ENCODE measurements at places on chromosomes 11 and 22. TPM values are rescaled to one million over a fixed set of nuclear protein-coding genes. Genes with fewer than 3 reads are reported as not detected.

Gene MYO18B
- not detected for total RNA-seq

Gene CARNS1
- total RNA-seq: 0.13 TPM

Gene OPCML
- total RNA-seq: not detected

Gene TXNRD2
- total RNA-seq: 44.1 TPM

Gene ZBTB16
- total RNA-seq: 12.2 TPM

Gene VWCE
- 6.4 TPM for total RNA-seq

Gene PAFAH1B2
- 228 TPM for total RNA-seq

Gene TRIM48
- total RNA-seq: not detected

Gene IL17REL
- 0.22 TPM for total RNA-seq

Gene AIP
- 37.0 TPM for total RNA-seq

Gene OR52N5
- not detected for total RNA-seq

Gene TPBGL
- 0.07 TPM for total RNA-seq

Gene NCAM1
- total RNA-seq: 0.40 TPM

Gene SYT9
- 0.22 TPM for total RNA-seq

Gene GLYAT
- total RNA-seq: not detected

Gene STK33
- 1.1 TPM for total RNA-seq

Gene GGT5
- 2.3 TPM for total RNA-seq

Gene YAP1
- 57.7 TPM for total RNA-seq

Gene LDHA
- 1,360 TPM for total RNA-seq

Gene GAS2
- total RNA-seq: 1.3 TPM

Gene USP2
- total RNA-seq: 0.13 TPM

Gene FOSL1
- 41.6 TPM for total RNA-seq

Gene MEI1
- total RNA-seq: 4.3 TPM

Gene ARHGAP1
- total RNA-seq: 34.5 TPM

Gene MMP1
- total RNA-seq: 2,491 TPM

Gene GAB4
- total RNA-seq: not detected

Gene PLAAT5
- not detected for total RNA-seq

Gene BBS1
- 27.9 TPM for total RNA-seq

Gene BRSK2
- 0.36 TPM for total RNA-seq
